ENCODE measurements at places on chromosomes 16 and 17.

DNA sequence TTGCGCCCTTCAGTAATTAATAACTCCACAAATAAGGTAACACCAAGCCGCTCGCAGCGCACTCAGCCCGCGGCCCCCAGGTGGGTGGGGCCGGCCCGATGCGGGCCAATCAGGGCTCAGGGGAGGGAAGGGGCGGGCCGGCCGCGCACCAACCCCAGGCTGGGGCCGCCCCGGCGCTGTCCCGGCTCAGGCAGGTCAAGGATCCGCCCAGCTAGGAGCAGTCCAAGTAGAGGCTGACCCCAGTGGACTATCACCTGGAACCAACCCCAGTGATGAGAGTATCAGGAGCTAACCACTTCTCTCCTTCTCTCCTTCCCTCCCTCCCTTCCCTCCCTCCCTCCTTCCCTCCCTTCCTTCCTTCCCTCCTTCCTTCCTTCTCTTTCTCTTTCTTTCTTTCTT lies 110.8 kb downstream of the C16orf78 start:
- no peak for DNase-seq

DNA sequence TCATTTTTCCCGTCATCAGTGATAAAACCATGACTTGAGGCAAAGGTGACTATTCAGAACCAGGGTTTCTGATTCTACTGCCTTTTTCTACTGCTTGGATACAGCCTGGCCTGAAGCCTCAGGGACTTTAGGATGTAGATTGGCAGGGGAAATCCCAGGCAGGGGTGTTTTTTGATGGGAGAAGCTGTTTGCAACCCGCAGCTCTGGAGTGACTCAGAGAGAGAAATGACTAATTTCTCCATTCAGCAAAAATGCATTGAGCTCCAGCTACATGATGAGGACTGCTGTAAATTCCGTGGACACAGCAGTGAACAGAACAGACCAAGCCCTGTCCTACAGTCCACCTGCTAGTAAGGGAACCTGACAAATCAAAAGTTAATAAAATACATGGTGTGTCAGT lies 560.6 kb downstream of the CDH13 start:
- DNase-seq, result no peak

GRCh38 chr16:30340621-30341020 lies 14.5 kb downstream of the CD2BP2 start:
- no peak for DNase-seq

GRCh38 chr17:64502809-64503208 lies 3.3 kb downstream of the DDX5 start:
- DNase-seq, result no peak

GRCh38 chr17:51629232-51629631 lies 368.9 kb downstream of the UTP18 start:
- DNase-seq, result no peak

- no peak for DNase-seq
Measured at GRCh38 chr17:67281053-67281452, 36.1 kb upstream of the HELZ start.

- DNase-seq, result no peak
Measured at GRCh38 chr16:58409316-58409973, 17.2 kb downstream of the GINS3 start.

DNA sequence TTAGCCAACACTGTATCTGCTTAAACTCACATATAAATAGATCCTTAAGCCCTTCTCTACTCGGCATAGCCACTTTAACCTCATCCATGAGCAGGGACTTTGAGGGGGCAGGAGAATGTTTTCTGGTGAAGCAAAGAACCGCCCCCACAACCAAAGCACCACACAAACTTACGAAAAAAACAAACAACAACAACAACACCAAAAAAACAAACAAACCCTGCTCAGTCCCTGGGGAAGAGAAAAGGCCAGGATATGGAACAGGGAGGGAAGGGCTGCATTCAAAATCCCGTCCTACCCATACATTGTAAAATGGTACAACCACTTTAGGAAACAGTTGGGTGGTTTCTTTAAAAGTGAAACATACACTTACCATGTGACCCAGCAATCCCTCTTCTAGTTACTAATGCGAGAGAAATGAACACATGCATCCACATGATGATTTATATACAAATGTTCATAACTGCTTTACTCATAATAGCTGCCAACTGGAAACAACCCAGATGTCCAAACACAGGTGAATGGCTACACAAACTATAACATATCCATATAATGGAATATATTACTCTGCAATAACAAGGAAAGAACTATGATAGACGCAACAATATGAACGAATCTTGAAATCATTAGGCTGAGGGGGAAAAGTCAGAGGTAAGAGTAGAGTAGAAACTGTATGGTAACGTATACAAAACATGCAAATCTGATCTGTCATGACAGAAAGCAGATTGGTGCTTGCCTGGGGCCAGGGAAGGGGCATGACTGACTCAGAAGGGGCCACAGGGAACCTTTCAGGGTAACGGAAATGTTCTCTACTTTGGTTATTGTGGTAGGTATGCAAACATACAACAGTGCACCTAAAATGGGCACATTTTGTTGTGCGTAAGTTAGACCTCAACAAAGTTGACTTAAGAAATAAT lies 37.7 kb upstream of the TOB1 start:
- no peak for DNase-seq

DNA sequence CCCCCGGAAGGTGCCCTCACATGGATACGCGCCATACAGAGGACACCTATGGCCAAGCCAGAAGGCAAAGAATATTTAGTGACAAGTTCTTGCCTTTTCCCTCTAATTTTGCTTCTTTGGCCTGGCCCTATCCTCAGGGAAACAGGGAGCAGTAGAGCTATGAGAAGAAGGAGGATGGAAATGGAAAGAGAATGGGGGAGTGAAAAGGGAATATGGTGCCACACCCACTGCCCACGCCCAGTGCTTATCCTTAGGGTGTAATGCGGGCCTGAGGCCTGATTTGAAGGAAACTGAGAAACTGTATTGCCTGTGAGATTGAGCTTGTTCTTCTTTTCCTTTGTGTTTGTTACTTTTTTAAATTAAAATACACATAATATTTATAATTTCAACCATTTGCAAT lies 255.1 kb downstream of the HS3ST3A1 start:
- DNase-seq, result no peak

- no peak for DNase-seq
Measured at GRCh38 chr17:79993390-79994227, 42.1 kb downstream of the TBC1D16 start.

GRCh38 chr16:86850670-86851069 lies 272.3 kb downstream of the FOXL1 start:
- no peak for DNase-seq

GRCh38 chr16:21260870-21261791 lies 17.0 kb downstream of the CRYM start:
- DNase-seq, result no peak

GRCh38 chr16:87243478-87243877 lies 73.7 kb downstream of the C16orf95 start:
- DNase-seq, result no peak

- DNase-seq, result no peak
Measured at GRCh38 chr16:53068423-53068833, 13.6 kb downstream of the CHD9 start.

DNA sequence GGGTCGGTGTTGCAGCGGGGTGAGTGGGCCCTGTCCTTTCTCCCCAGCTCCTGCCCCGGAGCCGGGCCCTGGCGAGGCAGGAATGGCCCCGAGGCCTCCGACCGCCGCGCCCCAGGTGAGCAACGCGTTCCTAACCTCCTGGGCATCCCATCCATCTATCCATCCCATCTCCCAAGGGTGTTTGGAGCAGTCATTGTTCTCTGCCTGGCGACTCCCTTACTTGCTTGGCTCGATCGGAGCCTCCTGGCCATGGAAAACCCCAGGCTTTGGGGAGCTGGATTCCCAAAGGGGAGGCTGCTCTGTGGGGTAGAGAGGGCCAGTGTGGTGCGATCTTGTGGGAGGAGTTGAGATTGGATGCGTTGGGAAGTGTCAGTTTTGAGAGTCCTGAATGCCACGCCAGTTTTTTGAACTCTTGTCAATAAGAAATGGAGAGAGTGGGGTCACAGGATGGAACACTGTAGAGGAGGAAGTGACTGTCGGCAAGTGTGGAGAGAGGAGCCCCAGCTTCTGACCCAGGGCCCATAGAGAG lies 684 bp downstream of the ZFP90 start:
- no peak for DNase-seq

DNA sequence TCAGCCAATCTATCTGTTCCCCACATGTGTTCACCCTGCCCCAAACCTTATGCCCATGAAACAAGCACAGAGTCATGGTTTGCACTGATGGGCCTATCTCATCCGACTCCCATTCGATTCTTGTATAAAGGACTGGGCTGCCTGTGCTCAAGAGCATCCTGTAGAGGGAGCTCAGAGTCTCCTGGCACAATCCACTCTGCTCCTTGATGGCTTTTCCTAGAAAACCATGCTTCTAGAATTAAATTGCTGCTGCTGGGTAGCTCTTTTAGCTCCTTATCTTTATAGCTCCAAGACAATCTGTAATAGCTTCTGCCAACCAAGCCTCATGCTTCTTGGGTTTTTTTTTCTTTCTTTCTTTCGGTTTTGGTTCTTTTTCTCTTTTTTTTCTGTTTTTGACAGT lies 9.7 kb downstream of the ZNF19 start:
- no peak for DNase-seq

DNA sequence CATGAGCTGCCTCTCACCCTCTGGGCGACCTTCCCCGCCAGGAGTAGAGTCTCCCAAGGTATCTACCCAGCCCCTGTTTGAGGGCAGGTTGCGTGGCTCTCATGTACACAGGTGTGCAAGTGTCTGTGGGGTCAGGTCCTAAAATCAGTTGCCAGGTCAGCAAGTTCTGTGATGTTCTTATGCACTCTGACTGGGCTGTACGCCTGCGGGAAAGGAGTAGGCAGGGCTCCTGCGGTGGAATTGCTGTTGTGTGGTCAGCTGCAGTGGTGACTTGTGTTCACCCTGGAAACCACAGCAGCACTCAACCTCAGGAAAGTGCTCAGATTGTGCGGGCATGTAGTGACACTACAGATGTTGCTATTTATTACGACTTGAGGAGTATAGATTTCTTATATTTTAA lies 19.4 kb downstream of the NARF start:
- no peak for DNase-seq

- no peak for DNase-seq
Measured at GRCh38 chr16:72921106-72921505, 126.8 kb downstream of the ZFHX3 start.

GRCh38 chr17:34562387-34562786 lies 17.0 kb upstream of the TMEM132E start:
- no peak for DNase-seq

GRCh38 chr16:83615953-83616350 lies 191.8 kb upstream of the HSBP1 start:
- DNase-seq, result no peak

DNA sequence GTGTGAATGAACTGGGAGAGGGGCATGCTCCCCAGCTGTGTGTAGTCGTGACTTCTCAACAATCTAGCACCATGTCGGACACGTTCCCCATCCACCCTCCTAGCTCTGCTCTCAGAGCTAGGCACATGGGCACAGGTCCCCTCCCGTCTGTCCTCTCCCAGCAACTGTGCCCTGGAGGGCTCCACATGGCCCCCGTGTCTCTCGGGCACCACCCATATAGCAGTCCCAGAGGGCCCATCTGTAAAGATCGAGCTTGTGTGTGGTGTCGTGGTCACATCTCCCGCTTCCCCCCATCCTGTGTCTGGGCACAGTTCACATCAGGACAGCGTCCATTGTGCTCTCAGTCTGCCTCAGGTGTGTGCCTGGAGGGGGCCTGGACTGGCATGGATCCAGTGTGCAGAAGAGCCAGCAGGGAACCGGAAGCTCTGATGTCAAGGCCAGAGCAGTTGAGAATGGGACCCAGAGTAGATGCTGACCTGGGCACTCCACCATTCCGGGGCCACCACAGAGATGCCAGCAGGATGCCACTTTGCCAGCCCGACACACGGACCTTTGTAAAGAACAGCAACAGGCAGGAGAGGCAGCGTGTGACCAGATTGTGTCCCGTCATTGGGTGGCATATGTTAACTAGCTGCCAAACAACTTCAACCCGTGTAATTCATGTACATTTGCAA lies 55.7 kb downstream of the MARF1 start:
- no peak for DNase-seq

- no peak for DNase-seq
Measured at GRCh38 chr16:57147381-57148221, 38.2 kb downstream of the PSME3IP1 start.

All from NCI-H187 treated with DMSO at 0.1 percent for 48 hours (cell line).